ENCODE measurements at places on chromosomes 4 and X.

GRCh38 chr4:56372774-56373173, 14.5 kb downstream of the AASDH start:
- no peak for DNase-seq

- DNase-seq = no peak
Measured at GRCh38 chr4:30767147-30767845, 47.1 kb downstream of the PCDH7 start.

DNA sequence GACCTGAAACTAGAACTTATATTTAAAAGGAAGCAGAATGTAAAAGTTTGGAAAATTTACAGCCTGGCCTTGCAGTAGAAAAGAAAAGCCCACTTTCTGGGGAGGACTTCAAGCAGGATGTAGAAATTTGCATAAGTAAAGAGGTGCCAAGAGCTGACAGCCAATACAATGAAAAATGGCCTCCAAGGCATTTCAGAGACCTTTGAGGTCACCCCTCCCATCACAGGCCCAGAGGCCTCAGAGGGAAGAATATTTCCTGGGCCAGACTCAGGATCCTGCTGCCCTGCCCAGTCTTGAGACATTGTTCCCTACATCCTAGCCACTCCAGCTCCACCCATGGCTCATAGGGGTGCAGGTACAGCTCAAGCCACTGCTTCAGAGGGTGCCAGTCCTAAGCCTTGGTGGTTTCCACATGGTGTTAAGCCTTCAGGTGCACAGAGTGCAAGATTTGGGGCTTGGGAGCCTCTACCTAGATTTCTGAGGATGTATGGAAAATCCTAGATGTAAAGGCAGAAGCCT, 518.9 kb upstream of the INTU start:
- DNase-seq = no peak

GRCh38 chr4:123821861-123822260, 425.3 kb downstream of the SPRY1 start:
- no peak for DNase-seq

DNA sequence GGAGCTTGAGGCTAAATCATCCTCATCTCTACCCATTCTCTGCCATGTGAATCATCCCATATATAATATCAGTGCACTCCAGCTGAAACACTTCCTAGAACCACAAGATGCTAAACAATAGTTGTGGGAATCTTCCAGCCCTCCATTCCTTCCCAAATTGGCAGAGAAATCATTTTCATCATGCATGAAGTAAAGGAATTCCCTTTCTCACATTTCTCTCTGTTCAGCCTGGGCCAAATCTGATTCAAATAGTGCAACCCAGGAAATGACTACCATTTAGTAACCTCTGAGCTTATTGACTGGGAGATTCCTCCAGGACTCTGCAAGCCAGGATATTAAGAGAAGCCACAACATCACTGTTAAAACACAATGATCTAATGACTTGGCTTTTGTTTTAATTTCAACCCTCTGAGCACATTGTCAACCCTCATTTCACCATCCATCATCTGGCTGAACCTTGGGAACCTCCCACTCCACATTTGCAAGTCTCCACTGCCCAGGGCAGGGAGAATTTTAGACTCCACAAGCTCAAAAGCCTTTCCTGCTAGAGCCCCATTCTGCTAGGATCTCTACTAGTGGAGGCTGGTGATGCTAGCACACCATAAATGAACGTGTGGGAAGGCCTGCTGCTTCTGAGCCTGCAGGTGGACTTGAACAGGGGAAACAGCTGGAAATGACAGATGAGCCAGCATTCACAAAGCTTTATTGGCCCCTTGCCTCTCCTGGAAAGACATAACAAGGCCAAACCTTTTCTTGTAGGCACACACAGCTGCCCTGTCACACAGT, 133.9 kb downstream of the TET2 start:
- no peak for DNase-seq
